ENCODE measurements at places on chromosomes 6 and 20.

GRCh38 chr6:53246924-53247323, 98.3 kb upstream of the GCM1 start:
- no peak overlapping the region for H3K27ac ChIP-seq
- H3K4me3 ChIP-seq, result no peak overlapping the region
- H3K4me1 ChIP-seq, result no peaks in the 10 kb centered on the region
- DNase-seq, result no peak
- H3K36me3 ChIP-seq, result no peaks in the 10 kb centered on the region

GRCh38 chr6:8075704-8076103, 11.5 kb upstream of the BLOC1S5 start:
- no peak for DNase-seq
- no peaks in the 10 kb centered on the region for H3K4me1 ChIP-seq
- no peak overlapping the region for H3K27ac ChIP-seq
- H3K27me3 ChIP-seq, result no peaks in the 10 kb centered on the region
- peaks cover 25% of the 10 kb centered on the region for H3K36me3 ChIP-seq

GRCh38 chr6:52667572-52667971, 3.3 kb upstream of the TMEM14A start:
- peak overlapping the region; percentile 17 for H3K4me3 ChIP-seq

DNA sequence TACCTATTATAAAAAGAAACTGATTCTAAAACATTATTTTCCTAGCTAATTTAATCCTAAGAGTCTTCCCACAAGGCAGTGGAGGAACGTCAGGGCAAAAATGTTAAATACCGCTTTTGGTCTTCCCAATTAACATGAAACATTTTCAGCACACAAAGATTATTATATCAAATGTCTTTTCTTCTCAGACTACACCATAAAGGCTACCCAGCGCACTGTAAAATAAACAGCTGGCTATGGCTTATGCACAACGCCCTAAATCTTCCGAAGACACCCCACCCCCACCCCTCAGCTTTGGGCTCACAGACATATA, 1.0 kb downstream of the NUDT3 start:
- peaks cover 22% of the 10 kb centered on the region for H3K4me1 ChIP-seq
- no peak for DNase-seq
- no peaks in the 10 kb centered on the region for H3K27me3 ChIP-seq
- H3K36me3 ChIP-seq, result peaks cover 3% of the 10 kb centered on the region

- no peak overlapping the region for H3K27ac ChIP-seq
- no peaks in the 10 kb centered on the region for H3K36me3 ChIP-seq
- peaks cover 20% of the 10 kb centered on the region for H3K4me1 ChIP-seq
Measured at GRCh38 chr6:4727671-4728435, 48.4 kb upstream of the CDYL start.

DNA sequence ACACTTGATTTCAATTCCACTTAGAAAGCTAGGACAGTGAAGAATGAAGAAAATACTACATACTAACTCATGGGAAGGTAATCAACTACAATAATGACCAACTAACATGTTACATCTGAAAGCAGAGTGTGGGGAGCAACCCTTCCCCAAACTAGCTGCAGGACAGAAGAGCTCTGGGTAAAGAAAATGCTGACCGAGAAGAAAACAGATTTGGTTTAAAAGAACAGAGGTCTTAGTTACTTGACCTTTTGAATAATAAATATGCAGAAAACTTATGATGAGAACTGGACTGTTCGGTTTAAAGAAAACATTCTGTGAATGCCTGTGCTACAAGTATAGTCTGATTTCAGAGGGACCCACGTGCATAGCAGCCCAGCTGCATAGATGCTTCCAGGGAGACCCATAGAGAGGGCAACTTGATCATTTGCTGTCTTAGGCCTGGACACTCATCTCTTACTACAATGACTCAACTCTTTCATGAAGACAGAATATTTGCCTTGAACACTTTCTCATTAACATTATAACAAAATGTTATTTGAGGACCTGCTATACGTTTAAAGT, 53.5 kb downstream of the RALGAPA2 start:
- no peak overlapping the region for H3K27ac ChIP-seq
- H3K4me1 ChIP-seq, result no peaks in the 10 kb centered on the region
- H3K4me3 ChIP-seq, result no peak overlapping the region
- DNase-seq, result no peak
- no peaks in the 10 kb centered on the region for H3K36me3 ChIP-seq

GRCh38 chr20:4946986-4947385, 54.3 kb downstream of the SLC23A2 start:
- no peak overlapping the region for H3K4me3 ChIP-seq
- no peak for DNase-seq
- peaks cover 36% of the 10 kb centered on the region for H3K4me1 ChIP-seq
- peak overlapping the region; percentile 8 for H3K27ac ChIP-seq
